ENCODE measurements at places on chromosomes 11 and 22.

- no peaks in the 10 kb centered on the region for H3K36me3 ChIP-seq
- no peak for DNase-seq
- H3K27ac ChIP-seq: no peak overlapping the region
- no peak overlapping the region for H3K4me3 ChIP-seq
- H3K4me1 ChIP-seq: no peaks in the 10 kb centered on the region
Measured at GRCh38 chr11:83827520-83827919, 541.4 kb upstream of the CCDC90B start.

- no peak overlapping the region for H3K4me3 ChIP-seq
- H3K27me3 ChIP-seq: no peaks in the 10 kb centered on the region
- DNase-seq: no peak
- no peaks in the 10 kb centered on the region for H3K4me1 ChIP-seq
- no peak overlapping the region for H3K27ac ChIP-seq
- H3K36me3 ChIP-seq: no peaks in the 10 kb centered on the region
Measured at GRCh38 chr22:30742291-30743256, 47.9 kb downstream of the OSBP2 start.

DNA sequence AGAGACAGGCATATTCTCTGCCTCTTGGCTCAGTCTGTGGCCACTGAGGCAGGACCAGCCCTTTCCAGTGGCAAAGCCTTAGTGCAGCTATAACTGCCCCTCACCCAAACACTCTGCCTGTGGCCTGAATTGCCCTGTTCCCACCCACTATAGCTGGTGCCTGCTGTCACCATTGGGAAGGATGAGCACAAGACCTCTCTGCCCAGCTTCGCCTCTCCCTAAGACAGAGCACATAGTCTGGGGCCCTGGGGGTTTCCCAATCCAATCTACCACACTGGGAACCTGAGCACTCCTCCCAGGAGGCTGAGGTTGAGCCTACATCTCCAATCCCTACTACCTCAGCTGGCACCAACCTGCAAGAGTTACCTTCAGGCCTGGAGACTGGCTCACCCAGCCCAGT is 670.4 kb downstream of the JRKL start:
- H3K27me3 ChIP-seq: no peaks in the 10 kb centered on the region
- no peak overlapping the region for H3K4me3 ChIP-seq
- no peak overlapping the region for H3K27ac ChIP-seq
- H3K4me1 ChIP-seq: no peaks in the 10 kb centered on the region
- no peaks in the 10 kb centered on the region for H3K36me3 ChIP-seq
- DNase-seq: no peak

DNA sequence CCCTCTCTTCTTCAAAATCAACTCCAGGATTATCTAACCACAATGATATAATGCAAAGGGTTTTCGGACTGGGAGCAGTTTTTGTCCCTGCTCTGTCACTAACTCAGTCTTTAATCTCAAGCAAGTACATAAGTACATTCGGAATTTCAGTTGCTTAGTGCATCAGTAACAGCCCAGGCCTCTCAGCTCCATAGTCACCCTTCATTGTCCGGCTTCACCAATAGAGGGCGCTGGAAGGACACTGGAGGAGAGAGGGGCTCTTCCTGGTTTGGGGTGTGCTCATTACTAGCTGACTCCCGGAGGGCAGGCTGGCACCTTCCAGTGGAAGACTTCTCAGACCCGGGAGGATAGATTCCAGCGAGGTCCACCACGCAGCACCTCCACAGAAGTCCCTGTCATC is 90.4 kb upstream of the PDGFD start:
- H3K27ac ChIP-seq: no peak overlapping the region
- no peaks in the 10 kb centered on the region for H3K4me1 ChIP-seq
- no peaks in the 10 kb centered on the region for H3K27me3 ChIP-seq
- no peaks in the 10 kb centered on the region for H3K36me3 ChIP-seq

GRCh38 chr11:94338651-94339050 is 34.3 kb downstream of the IZUMO1R start:
- H3K4me1 ChIP-seq: no peaks in the 10 kb centered on the region
- no peak overlapping the region for H3K27ac ChIP-seq
- no peaks in the 10 kb centered on the region for H3K27me3 ChIP-seq
- no peaks in the 10 kb centered on the region for H3K36me3 ChIP-seq
- H3K4me3 ChIP-seq: no peak overlapping the region

- no peaks in the 10 kb centered on the region for H3K27me3 ChIP-seq
- H3K4me3 ChIP-seq: no peak overlapping the region
- peak; percentile 25 for DNase-seq
- H3K27ac ChIP-seq: no peak overlapping the region
Measured at GRCh38 chr22:45784357-45785277, 113.0 kb downstream of the ATXN10 start.

GRCh38 chr11:94558468-94558867 is 8.7 kb upstream of the PIWIL4 start:
- no peak overlapping the region for H3K27ac ChIP-seq
- H3K4me3 ChIP-seq: no peak overlapping the region

GRCh38 chr11:114563077-114563476 is 3.4 kb upstream of the NXPE1 start:
- H3K4me3 ChIP-seq: no peak overlapping the region
- H3K4me1 ChIP-seq: no peaks in the 10 kb centered on the region
- H3K36me3 ChIP-seq: no peaks in the 10 kb centered on the region
- DNase-seq: no peak

- no peaks in the 10 kb centered on the region for H3K4me1 ChIP-seq
- no peaks in the 10 kb centered on the region for H3K36me3 ChIP-seq
- no peak for DNase-seq
- no peak overlapping the region for H3K4me3 ChIP-seq
- H3K27me3 ChIP-seq: no peaks in the 10 kb centered on the region
- H3K27ac ChIP-seq: no peak overlapping the region
Measured at GRCh38 chr11:34536056-34536455, 22.5 kb upstream of the ELF5 start.

- H3K4me3 ChIP-seq: no peak overlapping the region
- no peak overlapping the region for H3K27ac ChIP-seq
- no peaks in the 10 kb centered on the region for H3K4me1 ChIP-seq
Measured at GRCh38 chr22:47030143-47030661, 267.8 kb downstream of the TBC1D22A start.

- H3K27ac ChIP-seq: no peak overlapping the region
- no peaks in the 10 kb centered on the region for H3K4me1 ChIP-seq
- H3K36me3 ChIP-seq: no peaks in the 10 kb centered on the region
Measured at GRCh38 chr11:131449036-131450019, 78.9 kb downstream of the NTM start.

DNA sequence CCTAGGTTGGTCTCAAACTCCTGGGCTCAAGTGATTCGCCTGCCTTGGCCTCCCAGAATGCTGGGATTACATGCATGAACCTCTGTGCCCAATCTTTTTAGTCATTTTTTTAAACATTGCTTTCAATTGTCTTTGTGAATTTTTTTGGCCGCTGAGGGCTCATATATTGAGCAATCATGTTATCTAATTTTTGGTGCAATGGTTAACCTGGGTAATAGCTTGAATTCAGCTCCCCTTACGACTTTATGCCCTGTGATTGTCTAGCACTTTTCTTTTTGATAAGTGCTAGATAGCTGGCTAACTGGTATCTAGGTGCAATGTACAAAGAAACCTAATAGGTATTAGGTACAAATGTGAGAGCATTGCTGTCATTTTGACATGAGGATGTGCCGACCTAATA is 35.3 kb upstream of the CAT start:
- H3K27me3 ChIP-seq: no peaks in the 10 kb centered on the region
- no peak overlapping the region for H3K4me3 ChIP-seq
- H3K27ac ChIP-seq: no peak overlapping the region
- H3K36me3 ChIP-seq: no peaks in the 10 kb centered on the region

DNA sequence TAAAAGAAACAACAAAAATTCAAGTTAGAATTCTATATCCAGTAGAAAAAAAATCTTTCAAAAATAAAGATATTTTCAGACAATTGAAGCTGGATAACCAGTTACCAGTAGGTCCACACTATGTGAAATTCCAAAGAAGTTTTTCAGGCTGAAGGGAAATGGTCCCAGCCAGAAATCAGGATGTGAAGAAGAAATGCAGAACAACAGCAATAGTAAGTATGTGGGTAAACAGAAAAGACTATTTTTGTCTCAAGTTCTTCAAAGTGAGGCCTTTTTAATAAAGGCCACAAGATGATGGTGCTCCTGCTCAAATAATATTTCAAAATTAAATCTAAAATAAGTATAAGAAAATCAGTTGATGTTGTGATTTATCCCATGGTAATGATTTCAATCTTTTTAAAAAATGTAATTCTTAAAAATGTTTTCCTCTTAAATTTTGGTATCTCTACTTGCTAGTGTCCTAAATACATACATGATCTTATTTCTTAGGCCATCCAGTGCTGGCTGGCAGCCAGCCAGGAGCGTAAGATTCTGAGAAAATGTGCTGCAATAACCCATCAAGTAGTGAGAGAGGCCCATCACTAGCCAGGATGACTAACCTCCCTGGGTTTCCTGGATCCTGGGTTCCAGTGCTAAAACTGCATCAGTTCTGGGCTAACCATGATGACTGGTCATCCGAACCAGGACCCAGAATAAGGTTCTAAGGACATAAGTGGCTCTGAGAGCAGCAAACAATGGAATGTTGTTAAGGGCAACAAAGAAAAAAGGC is 15.6 kb upstream of the UCP3 start:
- H3K27ac ChIP-seq: no peak overlapping the region
- no peaks in the 10 kb centered on the region for H3K27me3 ChIP-seq
- no peaks in the 10 kb centered on the region for H3K36me3 ChIP-seq
- no peak overlapping the region for H3K4me3 ChIP-seq
- H3K4me1 ChIP-seq: no peaks in the 10 kb centered on the region

DNA sequence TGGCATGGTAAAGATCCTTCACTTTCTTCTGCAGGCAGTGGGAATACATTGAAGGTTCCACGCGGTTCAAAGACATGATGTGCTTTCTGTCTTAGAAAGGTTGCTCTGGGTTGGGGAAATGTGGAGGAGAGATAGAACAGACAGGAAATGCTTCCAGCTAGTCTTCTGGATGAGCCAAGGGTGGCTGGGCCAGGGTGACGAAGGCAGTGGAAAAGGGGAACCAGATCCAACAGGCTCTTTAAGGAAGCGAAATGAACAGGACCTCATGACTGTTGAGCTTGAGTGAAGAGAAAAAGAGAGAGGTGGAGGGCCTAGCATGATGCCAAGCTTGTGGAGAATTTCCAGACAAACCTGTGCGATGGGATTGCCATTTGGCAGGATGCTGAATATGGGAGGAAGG is 56.4 kb upstream of the LMO1 start:
- H3K36me3 ChIP-seq: no peaks in the 10 kb centered on the region
- H3K27ac ChIP-seq: no peak overlapping the region
- no peaks in the 10 kb centered on the region for H3K27me3 ChIP-seq
- no peak overlapping the region for H3K4me3 ChIP-seq
- no peaks in the 10 kb centered on the region for H3K4me1 ChIP-seq
- DNase-seq: no peak

GRCh38 chr11:28858076-28858475 is 749.9 kb downstream of the METTL15 start:
- no peak for DNase-seq
- H3K36me3 ChIP-seq: no peaks in the 10 kb centered on the region
- H3K4me3 ChIP-seq: no peak overlapping the region
- H3K27ac ChIP-seq: no peak overlapping the region

GRCh38 chr11:3092603-3093141 is 35.4 kb upstream of the CARS1 start:
- H3K27ac ChIP-seq: no peak overlapping the region
- H3K36me3 ChIP-seq: no peaks in the 10 kb centered on the region
- H3K4me1 ChIP-seq: no peaks in the 10 kb centered on the region

- H3K27me3 ChIP-seq: no peaks in the 10 kb centered on the region
- H3K4me1 ChIP-seq: no peaks in the 10 kb centered on the region
- DNase-seq: no peak
- no peak overlapping the region for H3K4me3 ChIP-seq
Measured at GRCh38 chr11:19938866-19939265, 221.4 kb downstream of the DBX1 start.

- no peak overlapping the region for H3K27ac ChIP-seq
- H3K4me1 ChIP-seq: no peaks in the 10 kb centered on the region
- DNase-seq: no peak
- no peak overlapping the region for H3K4me3 ChIP-seq
- H3K36me3 ChIP-seq: no peaks in the 10 kb centered on the region
Measured at GRCh38 chr22:39908136-39908535, 7.3 kb downstream of the GRAP2 start.

DNA sequence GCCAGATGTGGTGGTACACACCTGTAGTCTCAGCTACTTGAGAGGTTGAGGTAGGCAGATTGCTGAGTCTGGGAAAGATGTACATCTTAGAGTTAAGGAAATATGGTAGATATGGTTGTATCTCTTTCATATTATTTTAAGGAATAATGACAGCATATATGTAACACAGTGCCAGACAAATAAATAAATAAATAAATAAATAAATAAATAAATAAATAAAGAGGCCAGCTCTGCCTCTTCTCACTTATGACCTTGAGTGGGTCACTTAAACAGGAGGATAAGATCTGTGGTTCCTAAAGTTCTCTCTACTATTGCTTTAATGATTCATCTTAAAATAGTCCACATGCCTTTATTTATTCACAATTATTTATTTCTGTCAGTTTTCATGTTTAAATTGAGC is 890.9 kb upstream of the TENM4 start:
- H3K27ac ChIP-seq: no peak overlapping the region
- H3K4me3 ChIP-seq: no peak overlapping the region
- H3K4me1 ChIP-seq: no peaks in the 10 kb centered on the region
- H3K27me3 ChIP-seq: no peaks in the 10 kb centered on the region

GRCh38 chr11:86418917-86419316 is 44.2 kb downstream of the CCDC81 start:
- no peaks in the 10 kb centered on the region for H3K36me3 ChIP-seq
- H3K4me1 ChIP-seq: peaks cover 12% of the 10 kb centered on the region
- no peak overlapping the region for H3K4me3 ChIP-seq
- H3K27me3 ChIP-seq: no peaks in the 10 kb centered on the region

DNA sequence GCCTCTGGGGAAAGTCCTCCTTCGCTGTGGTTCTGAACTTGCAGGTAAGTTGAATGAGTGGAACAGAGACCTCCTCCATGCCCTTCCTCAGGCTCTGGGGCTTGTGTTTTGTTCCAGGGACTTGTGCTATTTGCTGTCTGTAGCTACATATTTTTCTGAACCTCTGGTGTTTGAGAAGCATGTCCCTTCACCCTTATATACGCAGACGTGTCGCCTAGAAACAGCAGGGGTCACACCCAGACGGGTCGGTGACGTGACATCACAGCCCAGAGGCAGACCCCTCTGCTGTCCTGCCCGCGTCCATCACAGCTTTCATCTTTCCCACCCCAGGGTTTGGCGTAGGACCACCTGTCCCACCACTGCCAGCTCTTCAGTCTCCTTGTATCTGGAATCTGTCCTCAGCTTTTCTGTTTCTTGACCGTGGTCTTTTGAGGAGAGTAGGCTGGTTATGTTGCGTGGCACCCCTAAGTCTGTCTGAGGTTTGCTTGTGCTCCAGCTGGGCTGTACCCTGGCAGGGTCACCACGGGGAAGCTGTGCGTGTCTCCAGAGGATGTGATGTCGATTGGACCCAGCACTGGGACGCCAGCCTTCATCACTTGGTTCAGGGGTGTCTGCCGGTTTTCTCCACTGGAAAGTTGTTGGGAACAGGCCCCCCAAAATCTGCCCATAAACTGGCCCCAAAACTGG is 13.4 kb upstream of the MUC5B start:
- H3K4me3 ChIP-seq: no peak overlapping the region
- H3K27ac ChIP-seq: no peak overlapping the region
- DNase-seq: no peak
- no peaks in the 10 kb centered on the region for H3K4me1 ChIP-seq

- no peaks in the 10 kb centered on the region for H3K36me3 ChIP-seq
- H3K4me1 ChIP-seq: no peaks in the 10 kb centered on the region
- H3K27ac ChIP-seq: no peak overlapping the region
- DNase-seq: no peak
- H3K27me3 ChIP-seq: no peaks in the 10 kb centered on the region
Measured at GRCh38 chr11:2795491-2795991, 90.0 kb downstream of the CDKN1C start.

- no peaks in the 10 kb centered on the region for H3K36me3 ChIP-seq
- H3K4me3 ChIP-seq: no peak overlapping the region
- no peak overlapping the region for H3K27ac ChIP-seq
- no peaks in the 10 kb centered on the region for H3K27me3 ChIP-seq
Measured at GRCh38 chr11:110187731-110188130, 94.5 kb downstream of the ZC3H12C start.

Data from mesendoderm (in vitro differentiated cells).